NCI-H524 treated with DMSO at 0.1 percent for 48 hours (cell line): ENCODE measurements at places on chromosomes 4 and X.

- peak; percentile 47 for DNase-seq
Observed at GRCh38 chrX:24574743-24575142, 72.4 kb downstream of the PCYT1B start.

- DNase-seq: no peak
Observed at GRCh38 chrX:19986531-19986930, 4.3 kb downstream of the BCLAF3 start.

GRCh38 chr4:85860066-85860740 lies 385.3 kb downstream of the ARHGAP24 start:
- no peak for DNase-seq

GRCh38 chr4:2066571-2067445 lies 7.7 kb downstream of the NAT8L start:
- no peak for DNase-seq

DNA sequence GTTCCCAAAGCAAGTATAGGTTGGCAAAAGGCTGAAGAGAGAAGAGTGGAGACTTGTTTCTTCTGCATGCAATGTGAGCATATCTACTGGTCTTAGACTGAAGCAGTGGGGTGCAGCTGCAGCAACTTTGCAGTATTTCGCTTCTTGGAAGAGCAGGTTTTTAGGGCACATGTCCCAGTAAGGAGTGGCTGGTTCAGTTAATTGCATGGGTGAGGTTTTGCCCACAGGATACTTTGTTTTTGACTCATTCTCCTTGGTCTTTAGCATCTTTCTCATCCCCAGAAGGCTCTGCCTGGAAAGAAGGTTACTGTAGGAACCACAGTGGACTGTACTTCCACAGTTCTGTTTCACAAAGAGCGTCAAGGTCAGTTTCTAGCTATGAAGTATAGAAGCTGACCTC lies 68.0 kb upstream of the NR3C2 start:
- DNase-seq: no peak

- no peak for DNase-seq
Observed at GRCh38 chrX:50211510-50211909, 6.9 kb downstream of the CCNB3 start.

DNA sequence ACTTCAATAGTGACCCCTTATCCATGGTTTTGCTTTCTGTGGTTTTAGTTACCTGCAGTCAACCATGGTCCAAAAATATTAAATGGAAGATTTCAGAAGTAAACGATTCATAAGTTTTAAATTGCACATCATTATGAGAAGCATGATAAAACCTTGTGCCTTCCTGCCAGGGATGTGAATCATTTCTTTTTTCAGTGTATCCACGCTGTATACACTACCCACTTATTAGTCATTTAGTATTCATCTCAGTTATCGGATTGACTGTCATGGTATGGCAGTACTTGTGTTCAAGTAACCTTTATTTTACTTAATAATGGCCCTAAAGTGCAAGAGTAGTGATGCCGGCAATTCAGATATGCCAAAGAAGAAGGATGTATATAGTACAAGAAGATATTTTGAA lies 37.7 kb upstream of the TASL start:
- DNase-seq: no peak

- no peak for DNase-seq
Observed at GRCh38 chr4:43456383-43456782, 563.9 kb downstream of the GRXCR1 start.

GRCh38 chrX:48854898-48855297 lies 19.5 kb upstream of the PCSK1N start:
- DNase-seq: no peak

- DNase-seq: no peak
Observed at GRCh38 chrX:23304881-23305280, 29.8 kb upstream of the PTCHD1 start.

GRCh38 chrX:6644411-6644810 lies 109.5 kb upstream of the VCX3A start:
- DNase-seq: no peak

- peak; percentile 36 for DNase-seq
Observed at GRCh38 chr4:107818301-107818910, 6.3 kb upstream of the SGMS2 start.

DNA sequence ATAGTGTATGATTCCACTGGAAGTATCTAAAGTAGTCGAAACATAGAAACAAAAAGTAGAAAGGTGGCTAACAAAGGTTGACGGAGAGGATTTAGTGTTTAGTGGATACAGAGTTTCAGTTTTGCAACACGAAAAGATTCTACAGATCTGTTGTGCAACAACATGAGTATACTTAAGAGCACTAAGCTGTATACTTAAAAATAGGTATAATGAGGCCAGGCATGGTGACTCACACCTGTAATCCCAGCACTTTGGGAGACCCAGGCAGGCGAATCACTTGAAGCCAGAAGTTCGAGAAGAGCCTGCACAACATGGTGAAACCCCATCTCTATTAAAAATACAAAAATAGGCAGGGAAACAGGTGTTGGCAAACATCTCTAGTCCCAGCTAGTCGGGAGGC lies 7.9 kb upstream of the ATRX start:
- DNase-seq: no peak

- DNase-seq: no peak
Observed at GRCh38 chr4:33104273-33104672, 2384.1 kb downstream of the PCDH7 start.

- no peak for DNase-seq
Observed at GRCh38 chr4:62548108-62548524, 1348.0 kb downstream of the ADGRL3 start.

DNA sequence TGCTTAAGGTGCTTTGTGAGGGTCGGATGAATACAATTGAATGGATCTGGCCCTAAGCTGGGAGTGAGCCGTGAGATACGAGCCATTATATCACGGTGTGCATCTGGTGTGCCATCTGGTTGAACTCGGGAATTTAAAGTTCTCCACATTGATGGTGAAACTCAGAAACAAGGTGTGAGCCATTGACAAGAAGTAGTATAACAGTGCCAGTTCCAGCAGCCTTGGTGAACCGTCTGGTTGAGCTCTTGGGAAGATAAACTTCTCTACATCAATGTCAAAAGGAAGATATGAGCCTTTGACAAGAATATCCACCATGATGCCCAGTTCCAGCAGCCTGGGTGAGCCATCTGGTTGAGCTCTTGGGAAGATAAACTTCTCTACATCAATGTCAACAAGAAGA lies 5.0 kb upstream of the CSF2RA start:
- DNase-seq: no peak

DNA sequence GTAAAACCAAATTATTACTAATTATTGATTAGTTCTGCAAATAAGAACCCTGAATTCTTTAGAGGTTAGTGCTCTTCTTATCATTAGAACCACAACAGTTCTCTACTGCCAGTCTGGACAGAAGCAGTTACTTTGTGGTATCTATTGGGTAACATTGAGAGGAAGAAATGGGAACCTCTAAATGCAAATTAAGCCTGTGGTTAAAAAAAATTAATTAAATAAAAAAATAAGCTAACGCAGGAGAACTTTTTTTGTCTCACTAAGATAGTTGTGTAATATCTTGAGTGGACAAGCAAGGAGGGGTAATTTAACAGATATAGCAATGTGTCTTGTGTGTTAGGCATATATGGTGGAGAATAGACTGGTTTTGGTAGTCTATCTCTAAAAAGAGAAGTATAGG lies 32.9 kb upstream of the TET2 start:
- DNase-seq: no peak

GRCh38 chr4:73007526-73008100 lies 61.9 kb downstream of the COX18 start:
- DNase-seq: no peak

DNA sequence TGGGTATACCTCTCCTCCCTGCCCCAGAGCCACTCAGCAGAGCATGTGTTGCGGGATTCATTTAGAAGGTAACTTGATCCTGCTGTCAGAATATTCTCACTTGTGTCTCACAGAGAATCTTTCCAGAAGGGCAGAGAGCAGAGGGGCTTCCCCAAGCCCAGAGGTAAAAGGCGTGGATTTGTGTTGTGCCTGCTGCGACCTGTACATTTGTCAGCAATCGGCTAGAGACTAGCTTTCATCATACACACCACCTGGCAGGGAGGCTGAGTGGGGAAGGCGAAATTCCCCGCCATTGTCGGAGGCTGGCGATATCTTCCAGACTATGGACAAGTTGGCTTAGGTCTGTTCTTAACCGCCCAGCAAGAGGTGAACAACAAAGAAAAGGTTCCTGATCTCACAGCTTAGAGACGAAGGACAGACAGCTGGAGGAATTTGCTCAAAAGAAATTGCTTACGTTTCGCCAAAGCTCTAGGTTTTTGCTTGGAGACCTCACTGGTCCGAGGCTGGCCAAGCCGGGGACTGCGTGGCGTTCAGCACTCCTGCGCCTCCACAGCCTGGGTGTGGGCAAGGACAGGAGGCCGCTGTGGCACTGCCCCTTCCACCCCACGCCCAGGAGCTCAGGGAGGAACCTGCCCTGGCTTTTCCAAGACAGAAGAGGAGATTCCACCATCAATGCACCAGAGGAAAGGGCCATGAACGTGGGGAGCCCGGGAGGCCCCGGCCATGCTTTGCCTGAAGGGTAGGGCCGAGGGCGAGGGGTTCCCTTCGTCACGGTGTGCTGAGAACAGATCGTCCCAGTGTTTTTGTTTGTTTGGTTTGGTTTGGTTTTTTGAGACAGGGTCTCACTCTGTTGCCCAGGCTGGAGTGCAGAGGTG lies 69.4 kb downstream of the DCTD start:
- DNase-seq: no peak

GRCh38 chr4:118270492-118270891 lies 82.3 kb downstream of the PRSS12 start:
- no peak for DNase-seq

DNA sequence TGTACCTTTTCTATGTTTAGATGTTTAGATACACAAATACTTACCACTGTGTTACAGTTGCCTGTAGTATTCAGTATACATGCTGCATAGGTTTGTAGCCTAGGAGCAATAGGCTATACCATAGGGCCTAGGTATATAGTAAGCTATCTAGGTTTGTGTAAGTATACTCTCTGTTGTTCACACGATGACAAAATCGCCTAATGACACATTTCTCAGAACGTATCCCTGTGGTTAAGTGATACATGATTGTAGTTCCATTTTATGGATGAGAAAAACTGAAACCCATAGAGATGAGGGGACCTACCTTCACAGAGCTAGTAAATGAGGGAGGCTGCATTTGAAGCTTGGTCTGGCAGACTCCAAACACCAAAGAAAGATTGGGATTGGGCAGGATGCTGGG lies 79.4 kb upstream of the EFNB1 start:
- DNase-seq: no peak

DNA sequence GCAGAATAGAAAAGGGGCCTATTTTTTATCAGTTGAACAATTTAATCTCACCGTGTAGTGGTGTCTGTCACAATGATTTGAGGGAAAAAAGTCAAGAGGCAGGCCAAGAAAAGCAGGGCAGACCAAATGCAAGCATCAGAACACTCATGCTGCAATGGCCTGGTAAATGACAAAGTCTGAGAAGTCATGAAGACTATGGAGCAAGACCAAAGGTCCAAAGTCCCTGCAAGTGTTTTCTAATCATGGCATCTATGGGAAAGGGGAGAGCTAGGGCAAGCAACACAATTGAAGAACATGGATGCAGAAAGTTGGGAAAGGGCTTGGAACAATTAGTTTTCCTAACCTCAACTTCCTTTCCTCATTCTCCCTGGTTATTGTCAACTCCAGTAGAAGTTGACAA lies 147.7 kb upstream of the TLL1 start:
- no peak for DNase-seq

DNA sequence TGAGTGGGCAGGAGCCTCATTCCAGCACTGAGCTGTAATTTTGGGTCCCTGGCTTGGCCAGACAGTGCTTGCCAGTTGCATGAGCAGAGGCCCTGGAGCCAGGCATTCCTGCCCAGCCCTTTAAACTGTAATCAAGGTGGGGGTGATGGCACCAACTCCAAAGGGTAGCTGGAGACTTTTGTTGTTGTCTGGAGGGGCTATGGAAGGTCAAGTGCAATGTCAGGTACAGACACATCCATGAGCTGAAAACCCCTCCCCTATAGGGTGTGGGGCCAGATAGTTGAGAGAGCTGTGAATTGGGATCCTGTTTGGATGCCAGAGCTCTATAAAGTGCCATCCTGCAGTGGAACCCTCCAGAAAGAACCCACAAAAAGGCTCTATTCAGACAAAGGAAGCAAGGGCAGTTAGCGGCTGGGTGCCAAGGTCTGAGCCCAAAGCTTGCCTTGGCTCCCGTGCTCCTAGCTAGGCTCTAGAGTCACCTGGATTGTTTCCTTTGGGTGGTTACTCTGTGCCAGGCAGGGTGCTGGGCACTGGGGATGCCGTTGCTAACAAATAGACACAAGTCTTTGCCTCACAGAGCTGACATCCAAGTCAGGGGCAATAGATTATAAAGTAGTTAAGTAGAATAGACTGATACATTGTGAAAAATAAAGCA lies 163.0 kb downstream of the EFNB1 start:
- no peak for DNase-seq

DNA sequence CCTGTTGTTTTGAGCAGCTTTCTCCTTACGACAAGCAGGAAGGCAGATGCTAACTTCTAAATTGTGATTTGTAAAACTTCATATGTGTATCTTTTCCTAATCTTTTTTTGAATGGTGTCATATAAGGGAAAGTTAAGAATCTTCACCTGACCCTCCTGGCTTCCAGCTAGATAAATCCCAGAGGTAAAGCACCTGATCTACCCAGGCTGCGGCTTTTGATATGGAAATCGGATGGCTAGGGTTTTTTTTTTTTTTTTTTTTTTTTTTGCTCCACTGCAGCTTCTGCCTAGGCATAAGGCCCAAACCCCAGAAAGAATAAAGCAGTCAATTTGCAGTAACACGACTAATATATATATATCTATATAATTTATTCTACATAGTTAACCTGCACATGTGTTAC lies 10.0 kb downstream of the MAB21L2 start:
- DNase-seq: no peak

- DNase-seq: no peak
Observed at GRCh38 chrX:120372667-120373370, 10.9 kb downstream of the ATP1B4 start.
